Activated T-helper 1 cell treated with anti-CD3 and anti-CD28 coated beads, Interleukin-2, amount 50 U/mL, for 16 hours (primary cell): ENCODE measurements at places on chromosomes 3 and 15.

DNA sequence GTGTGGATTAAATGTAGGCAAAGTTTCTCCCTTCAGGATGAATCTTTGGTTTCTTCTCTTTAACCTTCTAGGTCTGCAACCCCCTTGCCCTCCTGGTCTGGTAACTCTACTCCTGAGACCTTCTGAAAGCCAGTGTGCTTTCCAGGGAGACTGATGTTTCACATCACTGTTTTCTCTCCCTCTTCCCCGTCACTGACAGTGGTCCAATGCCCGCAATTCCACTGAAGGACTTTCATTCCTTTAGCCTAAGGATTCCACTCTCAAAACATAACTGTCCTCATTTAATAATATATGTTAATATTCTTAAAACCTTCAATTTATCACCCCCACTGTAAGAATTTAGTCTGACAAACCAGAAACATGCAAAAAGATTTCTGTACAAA lies 101.5 kb upstream of the CPNE4 start:
- DNase-seq = no peak

DNA sequence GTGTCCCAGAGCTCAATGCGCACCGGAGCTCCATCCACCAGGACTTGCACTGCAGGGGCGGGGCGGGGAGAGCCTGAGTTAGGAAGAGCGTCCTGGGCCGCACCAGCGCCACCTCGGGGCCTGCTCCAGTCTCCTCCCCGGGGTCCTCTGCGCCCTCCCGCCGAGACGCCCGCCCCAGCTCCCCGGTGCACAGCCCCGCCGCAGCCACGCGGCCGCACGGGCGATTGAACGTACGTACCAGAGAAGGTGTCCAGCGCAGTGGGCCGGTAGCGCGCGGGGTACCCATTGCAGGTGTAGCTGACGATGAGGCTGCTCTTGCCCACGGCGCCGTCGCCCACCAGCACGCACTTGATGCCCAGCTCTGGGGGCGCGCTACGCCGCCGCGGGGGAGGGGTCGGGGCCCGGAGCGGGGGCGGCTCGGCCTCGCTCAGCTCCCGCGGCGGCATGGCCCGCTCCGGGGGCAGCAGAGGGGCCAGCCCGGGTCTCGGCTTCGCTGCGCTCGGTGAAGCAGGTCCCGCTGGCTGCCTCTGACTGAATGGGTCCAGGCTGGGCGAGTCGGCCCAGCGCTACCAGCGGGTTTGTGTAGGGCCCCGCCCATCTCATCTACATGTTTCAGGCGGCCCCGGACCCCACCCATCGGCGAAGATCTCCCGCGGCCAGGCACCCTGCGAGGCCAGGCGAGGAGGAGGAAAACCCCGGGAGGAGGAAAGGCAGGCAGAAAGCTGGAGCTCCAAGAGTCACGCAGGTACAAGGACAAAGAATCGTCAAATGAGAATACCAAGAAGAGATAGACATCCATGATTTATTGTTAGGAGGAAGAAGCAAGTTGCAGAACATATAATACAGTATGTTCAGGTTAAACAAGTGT lies at the start of gene RHOV:
Gene RHOV (minus strand): TSS at position 541 of the 868 bp plus-strand sequence. CDS start 95 bp downstream, at position 446.
- peak; percentile 34 for DNase-seq

- DNase-seq = no peak
These were observed 257.3 kb upstream of the IGF1R start for GRCh38 chr15:98390946-98391530.

- no peak for DNase-seq
These were observed 21.9 kb upstream of the ALDH1L1 start for GRCh38 chr3:126202276-126202675.

GRCh38 chr3:43499256-43499655 lies 122.6 kb downstream of the ANO10 start:
- no peak for DNase-seq

DNA sequence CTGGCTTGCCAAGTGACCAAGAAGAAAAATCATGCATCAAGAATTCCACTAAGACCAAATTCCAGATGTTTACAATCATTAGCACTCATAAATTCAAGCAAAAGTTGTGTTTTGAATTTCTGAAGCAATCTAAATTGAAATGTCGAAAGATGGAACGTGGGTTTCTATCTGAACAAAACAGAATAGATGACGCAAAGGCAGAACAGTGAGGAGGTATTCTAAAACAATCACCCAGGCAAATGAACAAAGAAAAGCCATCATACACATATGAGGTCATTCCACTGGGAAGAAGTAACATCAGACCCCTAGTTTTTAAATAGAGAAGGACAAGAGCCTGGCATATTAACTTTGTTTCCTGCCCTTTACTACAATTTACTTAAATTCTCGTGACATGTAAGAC lies 58.0 kb downstream of the MCF2L2 start:
- DNase-seq = no peak

GRCh38 chr3:32842987-32843386 lies 25.2 kb downstream of the TRIM71 start:
- DNase-seq = no peak

GRCh38 chr3:114624047-114624445 lies 330.2 kb downstream of the TIGIT start:
- no peak for DNase-seq

DNA sequence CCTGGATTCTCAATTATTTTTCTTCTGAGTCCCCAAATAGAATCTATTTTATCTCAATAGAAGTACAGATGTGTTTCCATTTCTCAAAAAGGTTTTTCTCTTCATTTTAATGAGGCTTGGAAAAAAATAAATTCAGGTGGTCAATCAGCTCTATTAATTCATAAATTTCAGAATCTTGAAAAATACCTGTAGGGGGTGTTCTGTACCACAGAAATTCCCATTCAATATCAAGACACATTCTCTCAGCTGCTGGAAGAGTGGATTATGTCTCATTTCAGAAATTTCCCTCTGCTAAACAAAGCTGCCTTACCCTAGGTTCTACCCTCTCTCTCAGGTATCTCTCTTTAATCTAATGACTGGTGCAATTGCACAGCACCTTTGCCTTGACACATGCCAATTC lies 1121.2 kb downstream of the SI start:
- no peak for DNase-seq

DNA sequence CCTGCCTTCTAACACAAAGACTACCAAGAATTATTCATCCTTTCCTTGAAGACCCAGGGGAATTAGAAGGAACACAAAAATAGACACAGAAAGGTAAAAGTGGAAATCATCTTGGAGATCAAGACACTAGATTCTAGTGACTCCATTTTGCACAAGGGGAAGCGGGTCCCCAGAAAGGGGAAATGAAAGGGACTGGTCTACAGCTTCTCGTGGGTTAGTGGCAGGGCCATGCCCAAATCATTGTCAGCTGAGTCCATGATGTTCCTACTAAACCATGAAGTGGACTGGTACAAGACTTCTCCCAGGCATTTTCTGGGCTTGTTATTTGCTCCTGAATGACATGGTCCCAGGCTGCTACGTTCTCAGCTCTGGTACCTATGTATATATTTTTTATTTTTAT lies 230.7 kb upstream of the TPRG1 start:
- DNase-seq = no peak

GRCh38 chr15:75723171-75723846 lies 10.7 kb upstream of the CSPG4 start:
- no peak for DNase-seq

DNA sequence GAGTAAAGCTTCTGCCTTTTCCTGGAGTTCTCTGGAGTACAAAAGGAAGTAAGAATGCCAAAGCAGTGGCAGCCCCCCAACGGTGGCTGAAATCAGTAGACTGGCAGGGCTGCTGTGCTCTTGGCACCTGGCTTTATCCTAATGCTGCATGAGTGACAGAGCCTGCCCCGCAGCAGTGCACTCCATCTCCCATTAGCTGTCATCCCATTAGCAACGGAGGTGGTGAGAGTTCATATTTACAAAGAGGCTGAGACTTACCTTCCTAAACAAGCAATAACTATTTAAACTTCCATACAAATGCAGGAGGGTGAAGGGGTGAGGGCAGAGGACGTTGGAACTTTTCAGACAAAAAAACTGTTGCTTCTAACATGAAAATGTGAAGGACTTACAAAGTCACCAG lies 51.9 kb downstream of the SERPINI1 start:
- DNase-seq = no peak

DNA sequence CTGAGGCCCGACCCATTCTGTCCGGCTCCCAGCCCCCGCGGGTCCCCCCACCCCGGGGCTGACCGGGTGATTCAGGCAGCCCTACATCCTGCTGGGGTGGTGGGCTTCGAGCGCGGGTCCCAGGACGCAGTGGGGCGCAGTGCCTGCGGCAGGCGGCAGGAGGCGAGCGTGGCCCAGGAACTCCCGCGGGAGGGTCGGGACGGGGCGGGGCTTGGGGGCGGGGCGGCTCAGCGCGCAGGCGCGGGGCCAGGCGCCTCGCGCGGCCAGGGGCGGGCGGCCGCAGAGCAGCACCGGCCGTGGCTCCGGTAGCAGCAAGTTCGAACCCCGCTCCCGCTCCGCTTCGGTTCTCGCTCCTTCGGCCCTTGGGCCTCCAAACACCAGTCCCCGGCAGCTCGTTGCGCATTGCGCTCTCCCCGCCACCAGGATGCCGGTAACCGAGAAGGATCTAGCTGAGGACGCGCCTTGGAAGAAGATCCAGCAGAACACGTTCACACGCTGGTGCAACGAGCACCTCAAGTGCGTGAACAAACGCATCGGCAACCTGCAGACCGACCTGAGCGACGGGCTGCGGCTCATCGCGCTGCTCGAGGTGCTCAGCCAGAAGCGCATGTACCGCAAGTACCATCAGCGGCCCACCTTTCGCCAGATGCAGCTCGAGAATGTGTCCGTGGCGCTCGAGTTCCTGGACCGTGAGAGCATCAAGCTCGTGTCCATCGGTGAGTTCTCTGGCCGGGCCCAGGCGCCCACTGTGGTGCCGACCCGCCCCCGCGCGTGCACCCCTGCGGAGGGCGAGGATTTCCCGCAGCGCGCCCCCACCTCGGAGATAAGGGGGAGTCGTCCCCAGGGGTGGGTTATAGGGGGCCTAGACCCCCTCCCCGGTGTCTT lies at the start of gene FLNB:
Gene FLNB (plus strand): TSS at position 282 of the 885 bp plus-strand sequence. CDS start 143 bp downstream, at position 425.
- DNase-seq = peak; percentile 62

DNA sequence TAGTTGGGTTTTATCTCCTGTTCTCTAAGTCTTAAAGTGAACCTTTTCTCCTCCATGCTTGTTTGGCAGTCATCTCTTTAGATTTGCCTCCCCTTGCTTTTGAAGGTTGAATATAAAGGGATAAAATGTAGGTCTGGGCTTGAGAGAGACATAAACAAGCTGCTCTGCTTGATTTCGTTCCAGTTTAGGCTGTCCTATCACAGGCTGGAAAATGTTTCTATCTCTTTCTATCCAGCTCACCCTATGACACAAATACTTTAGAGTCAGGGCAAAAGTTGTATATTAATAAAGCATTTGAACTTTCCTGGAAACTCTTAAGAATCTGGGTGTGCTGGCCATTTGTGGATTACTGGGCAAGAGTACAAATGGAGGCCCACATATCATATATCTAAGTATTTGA lies 29.5 kb upstream of the ZBBX start:
- DNase-seq = no peak

GRCh38 chr3:170585008-170585936 lies 603 bp downstream of the SLC7A14 start:
- DNase-seq = no peak

- DNase-seq = no peak
These were observed 129.9 kb upstream of the UBE3A start for GRCh38 chr15:25568751-25569150.

- DNase-seq = no peak
These were observed 27.0 kb upstream of the TNFAIP8L3 start for GRCh38 chr15:51121631-51122225.

- DNase-seq = no peak
These were observed 104.0 kb downstream of the NR1I2 start for GRCh38 chr3:119885746-119886530.

DNA sequence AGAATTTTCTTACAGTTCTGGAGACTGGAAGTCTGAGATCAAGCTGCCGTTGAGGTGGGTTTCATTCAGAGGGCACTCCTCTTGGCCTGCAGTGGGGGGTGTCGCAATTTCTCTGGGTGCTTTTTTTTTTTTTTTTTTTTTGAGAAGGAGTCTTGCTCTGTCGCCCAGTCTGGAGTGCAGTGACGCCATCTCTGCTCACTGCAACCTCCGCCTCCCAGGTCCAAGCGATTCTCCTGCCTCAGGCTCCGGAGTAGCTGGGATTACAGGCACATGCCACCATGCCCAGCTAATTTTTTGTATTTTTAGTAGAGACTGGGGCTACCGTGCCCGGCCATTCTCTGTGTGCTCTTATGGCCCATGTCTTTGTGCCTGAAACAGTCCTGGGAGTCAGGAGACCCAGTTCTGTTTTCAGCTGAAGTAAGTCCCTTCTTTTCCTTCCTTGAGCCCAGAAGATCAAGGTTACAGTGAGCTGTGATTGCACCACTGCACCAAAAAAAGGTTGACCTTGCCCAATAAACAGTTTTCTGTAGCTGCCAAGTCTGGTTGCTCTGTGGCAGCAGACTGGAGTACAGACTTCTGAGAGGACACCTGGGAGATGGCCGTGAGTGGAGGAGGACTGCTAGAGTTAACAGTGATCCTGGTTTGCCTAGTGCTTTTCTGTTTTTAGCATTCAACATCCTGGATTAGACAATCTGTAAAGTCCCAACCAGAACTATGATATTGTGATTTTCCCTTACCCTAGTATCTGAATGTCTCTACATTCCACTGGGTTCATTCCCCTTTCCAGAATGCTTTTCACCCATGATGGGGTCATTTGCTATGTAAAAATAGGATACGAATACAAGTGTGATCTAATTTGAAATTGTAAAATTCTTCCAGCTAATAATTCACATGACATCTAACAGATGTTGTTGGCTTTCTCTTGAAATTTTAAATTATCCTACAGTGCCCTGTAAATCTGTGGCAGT lies 76.6 kb upstream of the RNF7 start:
- no peak for DNase-seq

GRCh38 chr3:146382386-146382785 lies 87.0 kb downstream of the PLSCR2 start:
- no peak for DNase-seq

DNA sequence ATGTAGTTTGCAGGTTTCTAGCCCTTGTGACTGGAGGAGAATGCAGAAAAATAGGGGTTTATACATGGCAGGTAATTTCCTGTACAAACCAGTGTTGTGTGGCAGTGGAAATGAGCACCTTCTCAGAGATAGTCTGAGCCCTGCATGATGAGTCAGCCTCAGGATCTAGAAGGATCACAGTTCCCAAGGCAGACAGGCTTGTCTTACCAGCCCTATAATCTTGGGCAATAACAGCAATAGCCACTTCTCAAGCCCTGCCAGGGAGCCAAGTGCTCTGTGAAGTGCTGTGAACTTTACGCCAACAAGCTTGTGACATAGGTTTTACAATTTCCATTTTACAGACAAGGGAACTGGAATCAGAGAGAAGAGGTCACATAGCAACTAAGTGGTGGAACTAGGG lies 89.4 kb downstream of the CD47 start:
- no peak for DNase-seq
